ENCODE measurements at places on chromosomes 4 and X. TPM values are rescaled to one million over a fixed set of nuclear protein-coding genes. Genes with fewer than 3 reads are reported as not detected.
A peak's percentile ranks its signal among the peaks of the same experiment; 100 is the strongest.

ALB gene
- total RNA-seq, result not detected

TCP11X2 gene
- not detected for total RNA-seq

AWAT2 gene
- not detected for total RNA-seq

PPBP gene
- total RNA-seq, result not detected

NPY1R gene
- total RNA-seq, result 0.13 TPM

RNF128 gene
- 61.5 TPM for total RNA-seq

SLC25A53 gene
- total RNA-seq, result 6.5 TPM

ITGB1BP2 gene
- total RNA-seq, result 2.2 TPM

TMEM187 gene
- 21.4 TPM for total RNA-seq

ZNF518B gene
- not detected for total RNA-seq

MAP3K15 gene
- total RNA-seq, result 0.26 TPM

MAGEA2B gene
- total RNA-seq, result not detected

SLC49A3 gene
- total RNA-seq, result not detected

REPS2 gene
- total RNA-seq, result 9.2 TPM

LEF1 gene
- 0.10 TPM for total RNA-seq

SAGE1 gene
- total RNA-seq, result not detected

ZNF280C gene
- total RNA-seq, result 0.99 TPM

DNA sequence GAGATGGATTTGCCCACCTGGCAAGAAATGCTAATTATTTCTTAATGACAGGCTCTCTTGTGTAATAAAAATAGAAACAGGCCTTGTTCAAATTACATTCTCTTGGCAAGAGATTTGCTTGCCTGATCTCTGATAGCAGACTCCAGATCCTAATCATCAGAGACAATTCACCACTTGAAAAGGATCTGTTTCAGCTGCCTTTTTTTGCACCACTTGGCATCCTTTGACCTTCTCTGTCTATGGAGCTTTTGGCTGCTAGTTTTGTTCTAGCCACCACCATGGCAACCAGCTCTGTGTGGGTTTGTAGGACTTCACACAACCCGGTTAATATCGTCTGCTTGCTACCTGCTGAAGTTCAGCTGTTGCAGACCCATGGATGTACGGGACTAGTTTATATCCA lies 241.1 kb upstream of the TLL1 start:
- no peak for DNase-seq

GRCh38 chrX:19666950-19667349 lies 151.6 kb upstream of the MAP3K15 start:
- DNase-seq, result no peak

- DNase-seq, result no peak
Observed at GRCh38 chr4:685679-686412, 3.1 kb downstream of the SLC49A3 start.

DNA sequence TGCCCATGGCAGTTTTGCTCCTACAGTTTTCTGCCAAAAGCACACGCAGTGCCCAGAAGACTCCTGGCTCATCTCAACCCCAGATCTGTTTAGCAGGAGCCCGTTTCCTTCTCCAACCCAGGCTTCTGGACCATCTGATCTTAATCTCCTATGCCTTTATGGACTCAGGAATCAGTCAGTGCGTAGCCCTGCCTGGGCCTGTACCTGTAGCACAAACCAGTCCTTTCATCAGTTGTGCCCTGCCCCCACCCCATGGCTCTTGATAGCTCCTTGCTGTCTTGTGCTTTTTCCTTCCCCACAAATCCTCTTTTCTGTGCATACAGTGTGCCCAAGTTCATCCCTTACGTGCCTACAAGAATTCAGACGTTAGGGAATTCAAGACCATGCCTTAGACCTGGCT lies 1.5 kb downstream of the ZNF718 start:
- no peak for DNase-seq

- DNase-seq, result no peak
Observed at GRCh38 chr4:152734699-152735050, 44.9 kb downstream of the TIGD4 start.

- DNase-seq, result peak; percentile 99
Observed at GRCh38 chrX:318068-318738, 393 bp downstream of the GTPBP6 start.

GRCh38 chr4:157185363-157185762 lies 35.2 kb upstream of the GRIA2 start:
- DNase-seq, result no peak

DNA sequence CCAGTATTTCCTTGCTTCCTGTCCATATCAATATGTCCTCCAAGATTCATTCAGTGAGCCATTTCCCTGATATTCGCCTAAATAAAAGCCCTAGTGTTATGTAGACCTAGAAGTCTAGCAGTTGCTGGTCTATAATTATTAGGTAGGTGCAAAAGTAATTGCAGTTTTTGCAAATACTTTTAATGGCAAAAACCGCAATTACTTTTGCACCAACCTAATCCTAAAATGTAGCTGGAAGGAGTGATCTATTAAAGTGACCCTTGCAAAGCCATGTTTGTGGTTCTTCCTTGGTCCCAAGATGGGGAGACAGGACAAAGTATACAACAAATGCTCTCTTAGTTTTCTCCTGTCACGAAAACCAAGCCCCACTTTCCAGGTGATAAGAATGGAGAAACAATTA lies 193.0 kb downstream of the IDS start:
- no peak for DNase-seq

- no peak for DNase-seq
Observed at GRCh38 chrX:153610836-153611213, 11.9 kb upstream of the CCNQ start.

DNA sequence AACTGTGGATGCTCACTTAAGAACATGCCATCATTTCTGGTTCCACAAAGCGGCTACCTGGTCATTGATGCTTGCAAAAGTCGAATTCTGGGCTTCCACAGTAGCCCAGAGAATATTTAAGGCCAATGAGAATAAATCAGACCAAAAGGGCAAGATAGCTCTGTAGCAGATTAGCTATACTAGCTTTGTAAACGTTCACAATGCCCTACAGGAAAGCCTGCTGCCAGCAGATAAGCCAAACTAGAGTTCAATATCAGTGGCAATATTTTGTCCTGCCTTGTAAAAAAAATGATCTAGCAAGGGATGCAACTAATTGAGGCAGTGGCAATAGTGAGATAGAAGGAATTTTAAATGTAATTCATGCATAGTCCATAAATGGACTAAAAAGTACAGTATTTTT lies 387.7 kb upstream of the TEX13C start:
- no peak for DNase-seq

GRCh38 chr4:30600246-30601017 lies 119.7 kb upstream of the PCDH7 start:
- DNase-seq, result no peak

DNA sequence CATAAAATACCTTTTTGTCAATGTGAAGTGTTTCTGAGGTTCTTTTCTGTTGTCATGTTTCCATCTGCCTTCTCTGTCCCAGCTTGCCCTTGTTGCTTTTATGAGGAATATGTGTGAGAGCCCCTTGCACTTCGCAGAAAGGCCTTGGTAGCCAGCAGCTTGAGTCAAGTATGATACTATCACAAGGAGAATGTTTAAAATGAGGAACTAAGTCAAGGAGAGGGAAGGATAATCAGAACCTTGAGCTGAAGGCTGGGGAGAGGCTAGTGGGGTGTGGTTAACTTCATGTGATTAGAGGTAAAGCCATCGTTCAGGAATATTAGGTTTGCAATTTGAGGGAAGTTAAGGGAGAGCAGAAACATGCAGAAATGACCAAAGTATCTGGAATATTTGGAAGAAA lies 12.7 kb downstream of the PGK1 start:
- DNase-seq, result no peak

- no peak for DNase-seq
Observed at GRCh38 chrX:13263560-13264251, 56.1 kb downstream of the ATXN3L start.

- no peak for DNase-seq
Observed at GRCh38 chr4:8247047-8247930, 22.3 kb upstream of the HTRA3 start.

DNA sequence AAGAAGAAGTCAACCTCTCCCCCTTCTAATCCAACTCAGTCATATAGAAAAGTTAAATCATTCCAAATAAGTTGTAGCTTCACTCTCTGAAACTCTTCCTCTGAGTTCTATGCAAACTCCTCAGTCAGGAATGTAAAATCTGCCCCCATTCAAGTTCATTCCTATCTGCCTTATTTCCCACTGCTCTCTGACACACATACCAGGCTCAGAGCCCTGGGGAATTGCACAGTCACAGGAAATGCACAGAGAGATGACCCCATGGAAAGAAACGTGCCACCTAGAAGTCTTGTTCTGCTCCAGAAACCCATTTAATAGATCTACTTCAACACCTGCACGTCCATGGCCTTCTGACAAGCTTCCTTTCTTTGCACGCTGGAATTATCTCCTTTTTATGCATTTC lies 236.0 kb upstream of the VCX3A start:
- no peak for DNase-seq

DNA sequence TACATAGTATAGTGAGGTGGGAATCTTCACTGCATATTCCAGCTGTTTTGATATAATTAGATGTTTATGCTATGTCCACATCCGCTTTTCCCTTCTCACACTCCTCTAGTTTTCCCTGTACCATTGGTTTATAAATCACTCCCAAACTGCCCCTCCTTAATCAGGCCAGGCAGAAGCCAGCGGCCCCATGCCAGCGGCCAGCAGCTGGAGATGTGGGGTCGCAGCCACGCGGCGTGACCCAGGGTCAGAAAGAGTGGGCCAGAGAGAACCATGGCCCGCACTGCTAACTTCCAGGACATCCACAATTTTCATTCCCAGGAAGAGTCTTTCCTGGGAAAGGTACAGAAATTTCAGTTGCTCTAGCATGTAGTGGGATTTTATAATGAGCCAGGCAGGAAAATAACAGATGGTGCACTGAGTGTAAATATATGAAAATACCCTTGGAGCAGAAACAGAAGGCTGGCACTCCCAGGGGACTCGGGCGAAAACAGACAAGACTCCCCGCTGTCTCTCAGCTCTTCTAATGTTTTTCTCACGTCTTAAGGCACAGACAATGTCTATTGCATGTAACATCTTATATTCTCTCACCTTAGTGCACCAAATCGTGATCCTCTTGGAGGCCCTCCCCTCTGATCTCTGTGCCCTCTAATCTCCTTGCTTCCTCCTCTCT lies 145.9 kb upstream of the ZFP42 start:
- no peak for DNase-seq

GRCh38 chr4:5213087-5213595 lies 161.9 kb downstream of the STK32B start:
- DNase-seq, result no peak

GRCh38 chrX:95791876-95792275 lies 892.8 kb upstream of the DIAPH2 start:
- no peak for DNase-seq

Data from HT-29 (cell line).